ENCODE measurements at places on chromosomes 1 and 21. TPM values are rescaled to one million over a fixed set of nuclear protein-coding genes. Genes with fewer than 3 reads are reported as not detected.
A peak's percentile ranks its signal among the peaks of the same experiment; 100 is the strongest.

- no peak overlapping the region for H3K4me3 ChIP-seq
- H3K27ac ChIP-seq, result no peak overlapping the region
- DNase-seq, result no peak
- H3K36me3 ChIP-seq, result peaks cover 4% of the 10 kb centered on the region
- H3K27me3 ChIP-seq, result peaks cover 13% of the 10 kb centered on the region
These were observed 143.6 kb downstream of the VAV3 start for GRCh38 chr1:107821340-107821739.

GRCh38 chr1:30258876-30259275 lies 464.5 kb downstream of the MATN1 start:
- H3K4me3 ChIP-seq, result no peak overlapping the region
- H3K27me3 ChIP-seq, result peaks cover 12% of the 10 kb centered on the region
- peak; percentile 27 for DNase-seq
- H3K4me1 ChIP-seq, result no peaks in the 10 kb centered on the region

DNA sequence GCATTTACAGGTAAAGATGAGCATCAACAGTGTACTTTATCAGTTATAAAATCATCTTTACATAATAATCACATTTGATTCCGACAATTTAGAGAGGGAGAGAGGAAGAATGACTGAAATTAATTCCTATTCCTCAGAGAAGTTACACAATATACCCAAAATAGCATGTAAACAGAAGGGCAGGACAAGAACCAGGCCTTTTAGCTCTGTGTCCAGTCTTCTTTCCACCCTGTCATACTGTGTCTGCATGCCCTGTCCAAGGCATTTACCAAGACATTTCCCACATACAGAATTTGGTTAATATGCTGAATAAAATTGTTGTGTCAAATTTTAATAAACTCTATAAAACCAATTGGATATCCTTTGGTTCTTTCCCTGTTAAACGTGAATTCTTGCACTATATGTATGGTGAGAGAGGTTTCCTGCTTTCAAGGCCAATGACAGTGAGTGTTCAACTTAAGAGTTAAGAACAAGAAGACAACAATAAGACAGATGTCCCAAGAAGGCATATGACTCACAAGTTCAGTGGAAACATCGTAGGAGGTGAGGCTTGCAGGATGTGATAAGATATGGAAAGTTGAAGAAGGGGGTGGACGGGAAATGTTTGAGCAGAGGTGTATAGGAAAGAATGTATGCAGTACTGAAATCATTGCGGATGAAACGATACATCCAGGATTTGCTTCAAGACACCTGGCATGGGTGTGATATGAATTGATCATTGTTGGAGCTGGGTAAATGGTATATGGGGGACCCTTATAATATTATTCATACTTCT lies 20.8 kb downstream of the LRRC8B start:
- peaks cover 5% of the 10 kb centered on the region for H3K4me1 ChIP-seq

DNA sequence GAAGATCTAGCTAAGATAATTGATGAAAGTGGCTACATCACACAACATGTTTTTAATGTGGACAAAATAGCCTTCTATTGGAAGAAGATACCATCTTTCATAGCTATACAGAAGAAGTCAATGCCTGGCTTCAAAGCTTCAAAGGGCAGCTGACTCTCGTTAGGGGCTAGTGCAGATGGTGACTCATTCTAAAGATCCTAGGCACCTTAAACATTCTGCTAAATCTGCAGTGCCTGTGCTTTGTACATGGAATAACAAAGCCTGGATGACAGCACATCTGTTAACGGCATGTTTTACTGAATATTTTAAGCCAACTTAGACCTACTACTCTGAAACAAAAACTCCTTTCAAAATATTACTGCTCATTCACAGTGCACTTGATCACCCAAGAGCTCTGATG lies 65.6 kb upstream of the USP24 start:
- peaks cover 5% of the 10 kb centered on the region for H3K27me3 ChIP-seq
- H3K4me1 ChIP-seq, result peaks cover 22% of the 10 kb centered on the region
- no peak overlapping the region for H3K4me3 ChIP-seq

GRCh38 chr1:9687874-9688582 lies 36.5 kb downstream of the PIK3CD start:
- H3K36me3 ChIP-seq, result no peaks in the 10 kb centered on the region
- H3K27ac ChIP-seq, result no peak overlapping the region
- no peaks in the 10 kb centered on the region for H3K27me3 ChIP-seq
- H3K4me3 ChIP-seq, result peak overlapping the region; percentile 70

The OPRD1 gene
- 0.10 TPM for total RNA-seq

Measured in chondrocyte (in vitro differentiated cells).